Colonic mucosa (tissue), 4 donors: ENCODE measurements at places on chromosomes 6 and 20.
A peak's percentile ranks its signal among the peaks of the same experiment; 100 is the strongest.

GRCh38 chr6:152091201-152091600, 283.7 kb downstream of the ESR1 start:
- no peak for DNase-seq

GRCh38 chr6:110841266-110841665, 26.0 kb upstream of the CDK19 start:
- DNase-seq: no peak

GRCh38 chr6:14559746-14560536, 442.4 kb downstream of the CD83 start:
- no peak for DNase-seq

- no peak for DNase-seq
Measured at GRCh38 chr6:138430361-138431145, 26.5 kb downstream of the HEBP2 start.

DNA sequence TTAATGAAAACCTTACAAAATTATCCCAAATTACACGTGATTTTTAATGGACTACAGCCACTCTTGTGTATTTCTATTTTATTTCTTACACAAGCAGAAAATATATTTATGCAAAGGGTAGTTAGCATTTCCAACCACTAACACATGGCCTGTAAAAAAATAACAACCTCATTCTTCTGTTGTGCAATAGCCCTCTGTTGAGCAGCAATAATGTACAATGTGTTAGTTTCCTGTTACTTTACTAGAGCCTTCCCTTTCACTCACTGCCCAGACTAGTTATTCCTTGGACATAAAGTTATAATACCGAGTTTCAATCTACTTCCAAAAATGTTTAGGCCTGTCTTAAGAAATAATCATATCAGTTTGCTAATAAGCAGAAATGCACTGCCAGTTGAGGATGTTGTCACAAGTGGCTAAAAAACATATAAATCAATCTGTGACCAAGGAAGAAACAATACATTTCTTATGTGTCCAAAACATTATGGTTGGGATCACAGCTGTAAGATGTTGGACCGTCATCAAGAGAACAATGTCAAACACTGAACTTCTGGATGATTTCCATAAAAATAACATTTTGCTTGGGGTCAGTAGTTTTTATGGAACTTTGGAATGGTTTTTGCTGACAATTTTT, 73.6 kb upstream of the RNF146 start:
- no peak for DNase-seq

- no peak for DNase-seq
Measured at GRCh38 chr6:115194981-115195638, 852.3 kb upstream of the HS3ST5 start.

DNA sequence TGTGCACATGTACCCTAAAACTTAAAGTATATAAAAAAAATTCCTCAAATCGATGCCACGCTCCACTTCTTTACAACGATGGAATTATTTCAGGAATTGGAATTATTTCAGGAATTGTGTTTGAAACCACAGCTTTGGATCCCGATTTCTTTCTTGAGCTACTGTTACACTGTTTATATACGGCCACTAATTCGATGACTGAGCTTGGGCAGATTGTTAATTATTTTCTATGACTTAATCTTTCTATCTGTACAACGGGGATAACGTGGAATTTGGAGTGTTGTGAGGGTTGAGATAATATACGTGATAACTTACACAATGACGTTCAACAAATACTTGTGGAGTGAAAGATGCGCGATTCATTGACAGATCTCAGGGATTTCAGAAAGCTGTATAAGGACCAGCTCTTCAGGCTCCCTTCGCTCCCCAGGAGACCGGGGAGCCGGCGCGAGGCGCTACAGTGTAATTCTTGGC, 171.3 kb downstream of the SLC16A10 start:
- no peak for DNase-seq

- DNase-seq: peak; percentile 83
Measured at GRCh38 chr20:63951398-63952209, 4.6 kb downstream of the UCKL1 start.

DNA sequence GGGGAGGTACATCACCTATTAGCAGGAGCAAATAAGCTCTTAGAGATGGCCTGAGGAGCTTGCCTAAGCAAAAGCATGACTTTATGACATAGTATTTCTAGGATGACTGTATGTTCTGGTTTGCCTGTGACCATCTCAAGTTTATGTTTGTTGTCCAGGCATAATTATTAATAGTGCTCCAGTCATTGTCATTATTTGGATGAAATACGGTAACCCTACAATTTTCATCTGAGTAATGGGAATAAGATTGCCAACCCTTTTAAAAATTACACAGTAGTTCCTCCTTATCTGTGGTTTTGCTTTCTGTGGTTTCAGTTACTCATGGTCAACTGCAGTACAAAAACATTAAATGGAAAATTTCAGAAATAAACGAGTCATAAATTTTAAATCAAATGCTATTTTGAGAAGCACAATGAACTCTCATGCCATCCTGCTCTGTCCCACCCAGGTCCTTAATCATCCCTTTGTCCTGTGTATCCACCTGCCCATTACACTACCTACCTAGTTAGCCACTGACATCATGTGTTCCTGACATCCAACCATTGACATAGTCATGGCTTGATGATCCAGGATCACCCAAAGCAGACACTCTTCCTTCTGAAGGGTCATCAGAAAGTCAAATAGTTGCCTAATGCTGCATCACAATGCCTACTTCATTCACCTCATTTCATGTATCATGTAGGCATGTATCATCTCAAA, 27.0 kb upstream of the TFB1M start:
- no peak for DNase-seq

GRCh38 chr6:92888316-92888715, 531.0 kb downstream of the EPHA7 start:
- DNase-seq: no peak

GRCh38 chr6:56914798-56915658, 39.9 kb upstream of the BEND6 start:
- no peak for DNase-seq

DNA sequence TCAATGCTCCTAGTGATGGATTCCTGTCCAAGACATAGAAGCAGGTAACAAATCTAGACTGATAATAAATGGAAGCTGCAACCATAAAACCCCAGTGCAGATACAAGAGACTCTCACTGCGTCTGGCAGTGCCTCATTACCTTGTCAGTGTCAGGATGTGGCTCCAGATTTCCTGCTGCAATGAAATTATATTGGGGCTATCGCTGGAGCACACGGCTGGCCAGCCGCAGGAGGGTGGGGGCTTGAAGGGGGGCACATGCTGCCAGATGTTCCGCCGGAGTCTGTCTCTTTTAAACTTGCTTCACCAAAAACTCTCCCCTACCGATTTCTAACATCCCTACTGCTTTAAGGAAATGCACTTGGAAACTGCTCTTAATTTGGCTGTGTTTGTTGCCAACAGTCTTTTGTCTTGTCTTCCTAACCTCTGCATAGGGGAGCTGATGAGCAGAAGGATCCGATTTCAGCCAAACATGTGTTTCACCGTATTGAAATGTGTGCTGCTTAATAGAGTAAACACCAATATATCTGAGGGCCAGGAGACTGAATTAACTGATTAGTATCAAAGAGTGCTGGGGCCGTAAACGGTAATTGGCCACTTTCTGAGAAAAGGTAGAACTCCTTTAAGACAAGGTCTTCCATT, 102.2 kb upstream of the EXOC2 start:
- no peak for DNase-seq

- no peak for DNase-seq
Measured at GRCh38 chr6:7073082-7073820, 34.5 kb upstream of the RREB1 start.

DNA sequence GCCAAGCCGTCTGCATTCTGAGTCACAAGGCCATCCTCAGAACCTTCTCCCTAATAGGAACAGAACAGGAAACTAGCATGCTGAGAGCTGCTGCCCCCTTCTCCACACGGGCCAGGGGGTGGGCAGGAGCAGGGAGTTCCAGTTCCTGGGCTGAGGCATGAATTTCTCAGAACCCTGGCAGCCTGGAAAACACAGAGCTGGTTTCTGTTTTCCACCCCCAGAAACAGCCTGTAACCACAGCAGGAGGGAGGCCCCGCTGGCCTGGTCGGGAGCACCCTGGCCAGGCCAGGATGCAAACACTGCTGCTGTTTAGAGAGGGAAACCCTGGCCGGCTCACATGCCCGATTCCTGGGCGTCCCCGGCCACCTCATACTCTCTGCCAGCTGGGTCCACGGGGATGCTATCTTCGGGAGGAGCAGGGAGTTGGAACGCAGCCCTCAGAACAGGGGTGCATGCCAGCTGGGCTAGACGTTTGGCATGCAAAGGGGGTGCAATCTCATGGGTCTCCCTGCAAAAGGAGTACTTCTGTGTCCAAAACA, 130.1 kb downstream of the NFATC2 start:
- no peak for DNase-seq

DNA sequence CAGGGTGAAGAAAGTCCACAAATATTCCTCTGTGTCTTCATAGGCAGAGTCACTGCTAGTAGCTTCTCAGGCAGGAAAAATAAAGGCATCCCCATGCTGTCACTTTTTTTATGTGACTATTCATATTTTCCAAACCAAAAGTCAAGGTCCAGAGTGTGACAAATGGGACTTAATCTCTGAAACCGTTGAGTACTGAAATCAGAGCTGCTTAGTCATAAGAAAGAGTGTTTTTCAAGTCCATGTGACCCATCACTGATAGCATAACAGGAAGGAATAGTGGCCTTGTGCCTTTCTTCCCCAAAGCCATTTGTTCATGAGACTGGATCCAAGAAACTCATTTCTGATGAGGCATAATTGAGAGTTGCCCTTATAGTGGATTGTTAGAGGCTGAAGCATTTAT, 210.3 kb upstream of the TSHZ2 start:
- DNase-seq: no peak

DNA sequence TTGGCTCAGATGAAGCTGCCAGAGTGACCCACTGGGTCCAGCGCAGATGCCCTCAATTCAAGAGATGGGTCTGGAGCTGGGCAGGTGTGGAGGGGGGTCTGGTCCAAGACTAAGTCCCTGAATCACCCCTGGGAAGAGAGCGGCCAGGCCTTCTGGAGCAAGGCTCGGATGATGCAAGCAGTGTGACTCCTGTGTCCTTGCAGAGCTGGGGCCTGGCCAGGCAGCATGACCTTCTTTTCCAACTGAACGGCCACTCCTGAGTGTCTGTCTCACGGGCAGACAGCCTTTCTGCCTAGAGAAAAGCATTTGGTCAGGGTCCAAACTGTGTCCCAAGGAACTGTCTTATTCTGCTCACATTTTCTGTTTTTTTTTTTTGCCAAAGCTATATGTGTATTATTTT, 42.6 kb upstream of the FNDC1 start:
- DNase-seq: no peak
